Pulmonary artery endothelial cell (primary cell): ENCODE measurements at places on chromosomes 2 and 18. TPM values are rescaled to one million over a fixed set of nuclear protein-coding genes. Genes with fewer than 3 reads are reported as not detected.

PSMA8 gene
- not detected in 2 replicates for total RNA-seq

SLC23A3 gene
- 0.59 and 2.2 TPM in 2 replicates for total RNA-seq

HOXD11 gene
- not detected in 2 replicates for total RNA-seq

FAHD2A gene
- 34.0 and 50.0 TPM in 2 replicates for total RNA-seq
